Uterus (tissue), 4 donors: ENCODE measurements at places on chromosomes 6 and 20. TPM values are rescaled to one million over a fixed set of nuclear protein-coding genes. Genes with fewer than 3 reads are reported as not detected.

GRCh38 chr6:110173506-110174132, 5.9 kb downstream of the WASF1 start:
- no peak for DNase-seq

DNA sequence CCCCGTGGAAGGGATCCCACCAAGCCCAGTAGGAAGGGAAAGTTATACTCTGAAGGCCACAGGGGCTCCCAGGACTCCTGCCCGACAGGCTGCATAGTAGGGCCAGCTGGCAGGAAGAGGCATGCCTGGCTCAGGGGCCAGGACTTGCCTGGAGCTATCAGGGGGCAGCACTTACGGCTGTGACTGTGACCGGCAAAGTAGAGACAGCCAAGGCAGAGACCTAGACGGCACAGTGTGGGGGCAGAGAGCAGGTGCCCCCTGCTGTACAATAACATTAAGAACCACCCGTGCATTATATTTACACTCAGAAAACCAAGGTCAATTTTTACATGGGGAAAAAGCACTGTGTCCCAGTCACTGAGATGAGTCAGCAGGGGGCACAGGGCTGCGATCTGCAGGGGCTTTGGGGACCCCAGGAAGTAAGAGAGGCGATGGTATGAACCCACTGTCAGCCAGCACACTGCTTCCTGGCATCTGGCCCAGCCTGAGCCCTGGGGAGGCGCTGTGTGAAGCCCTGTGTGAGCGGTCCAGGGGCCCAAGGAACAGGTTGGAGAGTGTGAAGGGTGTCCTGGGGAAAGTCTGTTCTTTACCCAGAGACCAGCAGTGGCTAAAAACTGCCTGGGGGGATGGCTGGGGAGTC, 9.9 kb downstream of the CCDC167 start:
- DNase-seq = no peak

GRCh38 chr20:29297411-29298270, 1959.8 kb upstream of the DEFB115 start:
- no peak for DNase-seq

GRCh38 chr6:166412911-166413384, 30.2 kb upstream of the MPC1 start:
- DNase-seq = no peak

GRCh38 chr6:30157581-30157980, 3.4 kb downstream of the TRIM10 start:
- DNase-seq = no peak

- peak; percentile 60 for DNase-seq
These were observed at the start of gene RBM38 for GRCh38 chr20:57390604-57391438. RBM38 (plus strand) TSS chr20:57391396; CDS start chr20:57391582, 186 bp downstream.

- no peak for DNase-seq
These were observed 152.2 kb downstream of the TFAP2B start for GRCh38 chr6:50970908-50971307.

GRCh38 chr6:151482290-151482689, 11.5 kb upstream of the CCDC170 start:
- no peak for DNase-seq

GRCh38 chr6:2429032-2429431, 183.6 kb upstream of the GMDS start:
- DNase-seq = no peak

The ID4 gene
- 73.5 TPM for total RNA-seq

The KIF6 gene
- 0.26 TPM for total RNA-seq

The RAB44 gene
- total RNA-seq = 0.37 TPM

The SLC17A1 gene
- not detected for total RNA-seq

The FAM184A gene
- 9.5 TPM for total RNA-seq

The RFX6 gene
- total RNA-seq = not detected

The MRAP2 gene
- not detected for total RNA-seq

The GRIK2 gene
- not detected for total RNA-seq
